ENCODE measurements at places on chromosomes 16 and 17.
A peak's percentile ranks its signal among the peaks of the same experiment; 100 is the strongest.

DNA sequence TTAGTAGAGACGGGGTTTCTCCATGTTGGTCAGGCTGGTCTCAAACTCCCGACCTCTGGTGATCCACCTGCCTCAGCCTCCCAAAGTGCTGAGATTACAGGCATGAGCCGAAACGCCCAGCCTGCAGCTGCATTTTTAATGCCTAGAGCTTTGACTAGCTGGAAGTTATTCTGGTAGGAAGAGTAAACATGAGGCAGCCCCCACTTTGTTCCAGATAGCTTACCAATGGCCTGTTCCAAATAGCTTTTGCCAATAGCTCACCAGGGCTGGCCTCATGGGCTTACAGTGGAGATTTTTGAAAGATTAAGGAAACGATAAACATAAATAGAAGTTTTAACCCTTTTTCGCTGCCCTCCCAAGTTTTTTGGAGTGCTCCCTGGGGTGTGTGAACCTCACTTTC, 9.8 kb downstream of the TRPV2 start:
- DNase-seq, result no peak

DNA sequence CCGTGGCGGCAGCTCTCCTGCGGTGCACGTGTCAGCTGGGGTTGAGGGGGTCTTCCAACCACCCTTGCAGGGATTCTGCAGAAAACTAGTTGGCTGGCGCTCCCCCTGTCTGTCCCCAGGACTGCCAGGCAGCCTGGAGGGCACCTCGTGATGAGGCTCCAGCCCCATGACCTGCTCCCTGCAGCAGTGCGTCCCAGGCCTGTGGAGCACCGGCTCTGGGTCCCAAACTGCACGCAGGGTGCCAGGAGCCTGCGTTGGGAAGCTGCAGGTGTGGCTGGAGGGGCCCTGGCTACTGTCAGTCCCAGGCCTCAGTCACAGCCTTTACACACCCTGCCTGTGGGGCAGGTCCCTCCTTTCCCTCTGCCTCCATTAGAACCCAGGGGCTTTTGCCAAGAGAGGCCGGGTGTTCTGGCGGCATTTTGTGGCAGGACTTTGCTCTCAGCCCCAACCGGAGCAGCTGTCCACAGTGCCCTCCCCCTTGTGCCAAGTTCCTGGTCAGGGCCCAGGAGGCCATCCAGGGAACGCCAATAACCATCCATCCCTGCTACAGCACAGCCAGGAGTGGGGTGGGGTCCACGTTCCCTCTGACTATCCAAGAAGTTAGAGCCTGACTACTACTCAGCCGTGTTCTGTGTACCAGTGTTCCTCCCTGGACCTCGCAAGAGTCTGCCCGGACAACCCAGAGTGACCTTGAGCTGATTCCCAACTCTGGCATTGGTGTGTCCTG, 9.2 kb downstream of the CHMP6 start:
- DNase-seq, result no peak

GRCh38 chr17:48620461-48621139, 5.5 kb upstream of the HOXB8 start:
- DNase-seq, result no peak

DNA sequence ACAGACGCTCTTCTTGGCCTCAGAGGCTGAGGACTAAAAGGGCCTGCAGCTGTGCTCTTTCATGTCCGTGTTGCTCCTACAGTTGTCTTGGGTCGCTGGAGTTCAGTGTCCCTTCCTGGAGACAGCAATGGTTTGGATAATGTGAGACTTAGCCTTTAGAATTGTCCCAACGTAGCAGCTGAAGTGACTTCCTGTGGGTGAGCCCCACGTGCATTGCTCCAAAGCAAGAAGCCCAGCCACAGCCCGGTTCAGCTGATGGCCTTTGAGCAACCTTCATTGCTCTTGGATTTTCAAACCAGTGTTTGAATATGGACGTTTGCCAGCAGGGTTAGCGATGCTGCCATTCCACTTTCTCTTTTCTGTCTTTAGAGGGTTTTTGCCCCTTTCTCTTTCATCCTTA, 19.7 kb downstream of the TMEM11 start:
- DNase-seq, result no peak

DNA sequence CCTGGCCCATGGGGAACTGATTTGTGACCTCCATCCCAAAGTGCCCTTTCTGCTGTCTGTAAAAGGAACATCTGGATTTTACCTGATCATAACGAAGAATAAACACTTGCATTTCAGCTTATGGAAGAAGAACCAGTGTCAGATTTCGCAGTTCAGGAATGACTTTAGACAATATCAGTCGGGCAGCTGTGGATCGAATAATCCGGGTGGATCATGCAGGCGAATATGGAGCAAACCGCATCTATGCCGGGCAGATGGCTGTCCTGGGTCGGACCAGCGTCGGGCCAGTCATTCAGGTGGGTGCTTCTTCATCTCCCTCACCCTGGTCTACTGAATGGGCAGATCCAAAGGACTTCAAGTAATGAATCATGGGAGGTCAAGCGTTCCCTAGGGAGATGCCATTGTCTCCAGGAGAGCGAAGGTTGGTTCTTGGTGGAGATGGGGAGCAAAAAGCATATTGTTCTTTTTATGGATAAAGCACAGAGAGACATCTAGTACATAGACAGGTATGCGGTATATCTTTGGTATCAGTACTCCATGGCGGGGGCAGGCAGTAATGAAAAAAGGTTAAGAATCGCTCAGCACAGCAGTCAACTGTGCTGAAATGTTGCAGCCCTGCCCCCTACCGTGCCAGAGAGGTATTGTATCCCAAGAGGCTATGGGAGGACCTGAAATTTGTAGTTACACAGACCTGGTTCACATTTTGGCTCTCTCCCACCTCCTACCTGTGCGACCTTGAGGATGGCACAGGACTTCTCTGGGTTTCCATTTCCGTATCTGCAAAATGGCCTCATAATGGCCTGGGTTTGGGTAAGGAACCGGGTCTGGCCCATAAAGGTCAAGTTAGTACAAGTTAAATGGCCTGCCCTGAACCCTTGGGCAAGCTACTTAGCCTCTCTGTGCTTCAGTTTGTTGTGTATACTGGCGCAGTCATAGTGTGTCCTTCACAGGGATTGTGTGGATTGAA, 4.7 kb downstream of the COQ7 start:
- peak; percentile 51 for DNase-seq

- DNase-seq, result no peak
Observed at GRCh38 chr17:82017612-82018151, 5.0 kb downstream of the CENPX start.

DNA sequence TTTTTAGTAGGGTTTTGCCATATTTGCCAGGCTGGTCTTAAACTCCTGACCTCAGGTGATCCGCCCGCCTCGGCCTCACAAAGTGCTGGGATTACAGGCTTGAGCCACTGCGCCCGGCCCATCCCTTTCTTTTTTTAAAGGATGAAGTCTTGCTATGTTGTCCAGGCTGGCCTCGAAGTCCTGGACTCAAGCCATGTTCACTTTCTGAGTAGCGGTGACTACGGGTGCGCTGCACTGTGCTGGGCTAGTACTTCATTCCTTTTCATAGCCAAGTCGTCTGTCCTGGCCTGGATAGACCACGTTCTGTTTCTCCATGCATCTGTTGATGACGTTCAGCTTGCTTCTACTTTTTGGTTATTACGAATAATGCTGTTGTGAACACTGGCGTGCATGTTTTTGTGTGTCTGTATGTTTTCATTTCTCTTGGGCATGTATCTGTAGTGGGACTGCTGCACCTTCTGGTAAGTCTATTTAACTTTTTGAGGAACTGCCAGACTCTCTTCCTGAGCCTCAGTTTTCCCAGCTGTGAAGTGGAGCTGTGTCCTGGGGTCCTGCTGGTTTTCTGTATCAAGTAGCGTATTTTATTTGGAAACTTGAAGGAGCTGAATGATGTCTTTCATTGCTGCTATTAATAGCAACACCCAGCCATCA, 40.0 kb upstream of the GSE1 start:
- DNase-seq, result no peak

DNA sequence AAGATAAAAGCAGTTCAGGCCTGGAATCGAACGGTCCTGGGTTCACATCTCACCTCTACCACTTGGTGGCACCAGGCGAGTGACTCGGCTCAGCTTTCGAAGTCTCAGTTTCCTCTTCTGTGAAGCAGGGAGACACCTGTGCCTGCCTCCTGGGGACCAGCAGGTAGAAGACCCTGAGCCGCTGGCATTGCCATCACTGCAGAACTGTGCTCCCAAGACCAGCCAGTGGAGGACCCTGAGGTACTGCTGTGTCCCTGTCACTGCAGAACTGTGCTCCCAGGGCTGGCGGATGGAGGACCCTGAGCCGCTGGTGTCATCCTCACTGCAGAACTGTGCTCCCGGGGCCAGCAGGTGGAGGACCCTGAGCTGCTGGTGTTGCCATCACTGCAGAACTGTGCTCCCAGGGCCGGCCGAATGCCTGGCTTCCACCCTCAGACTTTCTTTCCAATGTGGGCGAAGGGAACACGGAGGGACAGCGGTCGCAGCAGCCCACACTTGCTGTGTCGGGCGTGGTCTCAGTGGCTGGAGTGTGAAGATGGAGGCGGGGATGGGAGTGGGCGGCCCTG, 8.7 kb upstream of the SLC7A5 start:
- no peak for DNase-seq

DNA sequence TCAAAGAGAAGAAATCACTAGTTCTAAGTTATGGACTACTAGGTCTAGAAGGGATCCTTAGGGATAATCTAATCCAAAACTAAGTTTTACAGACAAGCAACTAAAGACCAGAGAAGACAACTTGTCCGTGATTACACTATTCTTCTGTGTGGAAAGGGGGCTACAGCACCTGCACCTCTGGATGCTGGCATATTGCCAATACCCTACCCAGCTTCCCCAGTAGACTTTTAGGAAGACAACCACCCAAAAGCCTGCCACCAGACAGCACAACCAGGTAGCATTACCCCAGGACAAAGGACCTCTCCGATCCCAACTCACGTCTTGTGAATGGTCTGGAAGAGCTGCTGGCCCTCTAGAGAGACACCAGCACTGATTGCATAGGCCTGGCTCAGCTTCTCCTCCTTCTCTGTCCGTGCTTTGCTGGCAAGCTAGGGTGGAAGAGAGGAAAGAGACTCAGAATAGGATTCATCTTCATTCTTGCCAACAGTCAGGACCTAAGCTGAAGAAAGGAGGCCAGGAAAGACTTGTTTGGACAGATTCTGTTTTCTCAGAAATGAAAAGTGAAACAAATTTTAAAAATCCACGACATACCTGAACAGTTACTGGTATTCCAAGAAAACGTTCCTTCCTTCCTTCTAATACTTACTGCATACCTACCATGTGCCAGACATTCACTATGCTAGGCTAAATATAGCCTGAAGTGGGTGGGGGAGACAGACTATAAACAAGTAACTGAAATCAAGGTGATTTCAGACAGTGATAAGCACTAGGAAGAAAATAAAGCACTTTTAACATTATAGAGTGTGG, 25.3 kb upstream of the TMEM101 start:
- DNase-seq, result no peak

- DNase-seq, result no peak
Observed at GRCh38 chr17:63029541-63029940, 63.5 kb downstream of the TANC2 start.

GRCh38 chr17:1683459-1683858, 1.2 kb downstream of the PRPF8 start:
- DNase-seq, result no peak

- no peak for DNase-seq
Observed at GRCh38 chr17:76840884-76841775, 27.1 kb upstream of the MGAT5B start.

DNA sequence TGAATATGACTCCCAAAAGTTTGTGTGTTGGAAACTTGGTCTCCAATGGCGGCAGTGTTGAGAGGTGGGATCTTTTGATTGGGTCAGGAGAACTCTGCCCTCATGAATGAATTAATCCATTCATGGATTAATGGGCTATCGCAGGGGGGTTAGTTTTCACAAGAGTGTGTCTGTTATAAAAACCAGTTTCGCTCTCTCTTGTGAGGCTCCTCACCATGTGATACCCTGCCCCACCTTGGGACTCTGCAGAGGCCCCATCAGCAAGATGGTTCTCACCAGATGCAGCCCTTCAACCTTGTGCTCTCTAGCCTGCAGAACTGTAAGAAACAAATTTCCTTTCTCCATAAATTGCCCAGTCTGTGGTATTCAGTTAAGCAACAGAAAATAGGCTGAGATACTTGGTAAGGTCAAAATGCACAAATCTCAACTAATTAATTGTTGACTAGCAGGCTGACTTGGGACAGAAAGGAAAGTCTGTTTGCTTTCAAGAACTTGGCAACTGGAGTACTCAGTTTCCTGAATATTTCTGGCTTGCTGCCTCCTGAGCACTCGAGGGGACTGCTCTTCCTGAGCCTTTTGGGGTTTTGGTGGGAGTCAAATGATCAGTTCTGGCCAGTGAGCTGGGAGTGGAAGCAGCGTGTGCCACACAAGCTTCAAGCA, 13.8 kb upstream of the CCL17 start:
- DNase-seq, result no peak

- DNase-seq, result peak; percentile 64
Observed at GRCh38 chr16:86016201-86016965, 117.4 kb downstream of the IRF8 start.

DNA sequence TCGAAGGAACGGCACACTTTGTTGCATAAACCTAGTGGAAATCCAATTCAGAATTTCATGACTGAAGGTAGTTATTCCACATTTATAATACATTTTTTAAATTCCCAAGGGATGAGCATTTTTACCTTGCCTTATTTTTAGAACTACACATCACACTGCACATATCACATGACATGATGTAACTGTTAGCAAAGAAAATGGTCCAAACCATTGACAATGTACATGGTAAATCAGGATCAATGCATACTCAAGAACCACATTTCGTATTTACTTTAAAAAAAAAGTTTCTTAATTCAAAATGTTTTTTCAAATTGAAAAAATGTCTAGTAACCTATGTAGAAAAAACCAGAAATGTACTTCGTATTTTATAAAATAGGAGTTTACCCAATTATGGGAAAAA, 2.5 kb downstream of the KANSL1 start:
- no peak for DNase-seq

All from CD4-positive, alpha-beta T cell treated with Interferon alpha-2 for 1 hour (primary cell).